ENCODE measurements at places on chromosomes 3 and 15.

GRCh38 chr15:70259028-70259424 lies 161.3 kb upstream of the TLE3 start:
- peak; percentile 71 for DNase-seq

DNA sequence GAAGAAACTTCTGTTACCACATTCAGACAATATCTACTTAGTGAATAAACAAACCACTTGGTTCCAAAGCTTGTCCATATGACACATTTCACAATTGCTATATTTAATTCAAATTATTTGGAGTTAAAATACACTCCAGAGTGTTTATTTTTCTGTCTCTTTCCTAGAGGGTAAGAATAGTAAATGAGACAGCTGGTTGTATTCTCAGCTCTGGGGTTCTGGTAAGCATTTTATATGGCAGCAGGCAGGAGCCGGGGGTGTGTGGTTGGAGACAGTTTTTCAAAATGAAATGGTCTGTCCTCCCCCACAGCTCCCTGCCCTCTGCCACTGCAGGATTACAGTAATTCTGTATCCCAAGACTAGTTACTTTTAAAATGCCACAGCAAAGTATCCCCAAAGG lies 10.9 kb upstream of the SEC61A1 start:
- no peak for DNase-seq

GRCh38 chr15:43246261-43246774 lies 20.4 kb downstream of the TGM5 start:
- DNase-seq: no peak

GRCh38 chr3:196081002-196081833 lies 672 bp downstream of the TFRC start:
- peak; percentile 38 for DNase-seq

DNA sequence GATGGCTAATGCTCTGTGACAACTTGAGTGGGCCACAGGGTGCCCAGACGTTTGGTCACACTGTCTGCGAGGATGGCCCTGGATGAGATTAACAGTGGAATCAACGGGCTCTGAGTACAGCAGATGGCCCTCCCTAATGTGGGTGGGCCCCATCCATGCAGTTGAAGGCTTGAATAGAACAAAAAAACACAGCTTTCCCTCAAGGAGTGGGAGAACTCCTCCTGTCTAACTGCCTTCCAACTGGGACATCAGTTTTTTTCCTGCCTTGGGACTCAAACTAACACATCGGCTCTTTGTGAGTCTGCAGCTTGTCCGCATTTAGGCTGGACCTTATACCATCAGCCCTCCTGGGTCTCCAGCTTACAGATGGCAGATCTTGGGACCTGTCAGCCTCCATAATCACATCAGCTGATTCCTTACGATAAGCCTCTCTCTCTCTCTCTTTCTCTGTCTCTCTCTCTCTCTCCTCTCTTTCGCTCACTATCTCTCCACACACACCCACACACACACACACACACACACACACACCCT lies 20.8 kb downstream of the FAM174B start:
- no peak for DNase-seq

DNA sequence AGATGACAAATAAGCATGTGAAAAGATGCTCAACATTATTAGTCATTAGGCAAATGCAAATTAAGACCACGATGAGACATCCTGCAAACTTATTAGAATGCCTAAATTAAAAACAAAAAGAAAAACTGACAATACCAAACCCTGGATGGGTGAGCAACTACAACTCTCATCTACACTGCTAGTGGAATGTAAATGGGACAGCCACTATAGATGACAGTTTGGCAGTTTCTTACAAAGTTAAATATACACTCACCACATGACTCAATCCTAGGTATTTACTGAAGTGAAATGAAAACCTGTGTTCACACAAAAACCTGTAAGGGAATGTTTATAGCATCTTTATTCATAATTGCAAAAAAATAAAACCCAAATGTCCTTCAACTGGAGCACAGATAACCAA lies 74.7 kb downstream of the NPTN start:
- DNase-seq: no peak

DNA sequence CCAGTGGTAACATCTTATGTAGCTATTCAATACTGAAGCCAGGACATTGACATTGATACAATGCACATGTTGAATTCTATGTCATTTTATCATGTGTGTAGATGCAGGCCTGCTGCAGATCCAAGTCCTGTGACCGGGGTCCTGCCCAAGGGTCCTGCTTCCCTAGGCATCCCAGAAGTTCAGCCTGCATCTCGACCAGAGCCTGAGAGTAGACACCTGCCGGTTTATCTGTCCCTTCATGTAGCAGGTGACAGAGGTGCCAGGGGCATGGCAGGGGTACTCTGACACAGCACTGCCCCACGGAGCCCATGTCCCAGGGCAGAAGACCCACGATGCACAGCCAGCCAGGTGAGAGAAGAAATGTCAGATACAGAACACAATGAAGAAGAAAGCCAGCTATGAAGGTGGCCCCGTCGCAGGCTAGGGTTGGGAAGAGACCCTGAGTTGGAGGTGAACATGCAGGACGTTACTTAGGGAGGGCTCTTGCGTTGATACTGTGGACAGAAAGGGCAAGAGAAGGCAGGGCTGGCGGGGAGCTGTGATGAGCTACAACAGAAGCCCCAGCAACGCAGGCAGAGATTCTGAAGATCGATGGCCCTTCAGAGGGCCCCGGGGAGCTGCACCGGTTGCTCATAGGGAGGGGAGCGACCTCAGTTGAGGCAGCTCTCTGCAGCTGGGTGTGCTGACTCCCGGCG lies 51.0 kb downstream of the TPRA1 start:
- DNase-seq: no peak

DNA sequence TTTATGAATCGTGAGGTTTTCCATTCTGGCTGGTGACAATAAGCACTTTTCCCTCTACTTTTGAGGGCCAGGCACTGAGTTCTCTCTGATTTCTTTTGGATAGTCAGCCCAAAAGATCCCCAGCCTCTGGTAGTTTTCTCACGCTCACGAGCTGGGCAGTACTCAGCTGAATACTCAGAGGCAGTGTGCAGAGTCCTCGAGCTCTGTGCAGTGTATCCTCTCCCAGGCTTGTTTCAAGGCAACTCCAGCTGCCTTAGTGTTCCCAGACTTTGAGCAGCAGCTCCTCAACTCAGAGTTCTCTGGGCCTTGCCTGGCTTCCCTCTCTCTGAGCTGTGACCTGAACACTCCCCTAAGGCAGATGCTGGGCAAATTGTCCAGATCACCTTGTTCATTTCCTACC lies 59.1 kb upstream of the IQSEC1 start:
- DNase-seq: no peak

GRCh38 chr3:44970926-44971490 lies 5.0 kb downstream of the ZDHHC3 start:
- no peak for DNase-seq

DNA sequence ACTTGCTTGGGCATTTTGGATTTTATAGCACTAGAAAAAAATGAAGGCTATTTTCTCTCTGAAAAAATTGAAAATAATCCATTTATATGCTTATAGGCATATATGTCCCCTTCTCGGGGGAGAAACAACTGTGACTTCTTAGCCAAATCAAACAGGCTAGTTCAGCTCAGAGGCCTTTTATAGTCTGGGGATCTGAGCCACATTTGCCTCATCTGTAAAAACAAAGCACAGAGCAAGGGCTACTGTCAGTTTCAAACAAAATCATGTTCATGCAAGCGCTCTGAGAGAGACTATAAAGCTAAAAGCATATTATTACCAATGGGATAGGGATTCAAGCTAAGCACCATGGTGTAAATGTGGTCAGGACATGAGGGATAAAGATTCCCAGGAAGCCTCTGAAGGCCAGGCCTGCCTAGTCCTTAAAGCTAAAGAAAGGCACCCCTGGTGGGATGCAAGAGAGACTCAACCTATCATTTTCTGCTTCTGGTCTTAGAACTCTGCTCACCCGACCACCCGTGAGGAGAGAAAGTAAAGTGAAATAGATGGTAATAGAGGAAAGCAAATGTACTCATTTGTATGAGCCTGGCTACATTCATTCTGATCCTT lies 51.0 kb upstream of the IL12A start:
- no peak for DNase-seq

DNA sequence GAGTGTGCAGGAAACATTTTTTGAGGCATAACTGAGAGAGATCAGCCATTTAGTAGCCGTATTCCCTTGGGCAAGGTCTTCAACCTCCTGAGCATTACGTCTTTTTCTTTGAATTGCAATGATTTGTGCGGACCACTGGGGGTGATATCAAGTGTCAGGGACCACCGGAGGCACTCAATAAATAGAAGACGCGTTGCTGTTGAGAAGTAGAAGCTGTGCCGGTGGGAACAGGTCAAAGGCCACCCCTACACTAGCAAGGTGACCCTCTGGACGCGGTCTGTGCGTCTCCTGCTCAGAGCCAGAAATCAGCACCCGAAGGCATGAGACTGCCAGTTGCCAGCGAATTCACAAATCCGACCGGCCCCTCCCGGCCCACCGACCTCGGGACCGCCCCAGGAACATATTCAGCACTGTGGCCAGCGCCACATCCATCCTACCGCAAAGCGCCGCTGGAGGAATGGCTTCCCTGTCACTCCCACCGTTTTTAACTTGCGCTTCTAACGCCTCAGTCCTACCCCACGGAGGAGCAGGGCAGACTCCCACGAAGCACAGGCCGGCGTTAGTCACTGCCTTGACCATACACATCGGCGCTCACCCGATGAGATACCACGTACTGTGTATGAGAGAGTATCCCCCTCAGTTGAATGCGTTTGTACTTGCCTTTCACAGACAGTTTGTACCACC lies 1.4 kb upstream of the GHSR start:
- DNase-seq: no peak

DNA sequence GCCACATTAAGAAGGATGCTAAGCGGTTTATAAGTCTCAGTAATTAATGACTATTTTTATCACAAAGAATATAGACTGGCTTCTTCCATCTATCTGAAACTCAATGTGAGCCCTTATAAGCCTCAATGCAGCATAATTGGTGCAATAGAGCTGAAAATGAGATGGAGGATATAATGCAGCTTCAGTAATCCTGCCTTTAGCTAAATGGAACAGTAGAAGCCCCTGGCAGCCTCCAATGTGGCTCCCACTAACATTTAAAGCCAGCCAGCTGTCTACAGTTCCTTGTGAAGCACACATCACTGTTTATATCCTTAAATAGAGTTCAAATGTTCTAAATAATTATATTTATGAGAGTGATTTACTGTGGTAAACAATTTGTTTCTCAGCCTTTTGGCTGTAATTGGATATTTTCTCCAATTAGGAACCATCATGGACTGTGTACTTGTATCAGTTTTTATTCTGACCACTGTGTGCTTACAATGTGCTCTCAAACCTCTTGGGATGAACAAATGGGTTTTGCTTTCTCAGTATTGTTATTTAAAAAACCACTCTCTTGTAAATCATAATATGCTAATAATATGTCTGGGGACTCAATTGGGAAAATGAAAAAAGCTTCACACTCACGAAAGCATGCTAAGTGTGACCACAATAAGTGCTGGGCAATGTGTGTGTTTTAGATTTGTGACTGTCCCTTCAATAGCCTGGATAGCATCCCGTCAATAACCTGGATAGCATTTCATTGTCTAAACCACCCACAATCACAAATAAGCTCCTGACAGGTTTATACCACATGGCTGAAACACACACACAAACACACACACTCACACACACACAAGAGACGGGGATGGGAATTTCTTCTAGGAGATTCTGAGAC lies 366.6 kb downstream of the GBE1 start:
- no peak for DNase-seq

- DNase-seq: no peak
These were observed at the start of gene LSAMP for GRCh38 chr3:116445311-116445841. LSAMP (minus strand) TSS chr3:116445487.

DNA sequence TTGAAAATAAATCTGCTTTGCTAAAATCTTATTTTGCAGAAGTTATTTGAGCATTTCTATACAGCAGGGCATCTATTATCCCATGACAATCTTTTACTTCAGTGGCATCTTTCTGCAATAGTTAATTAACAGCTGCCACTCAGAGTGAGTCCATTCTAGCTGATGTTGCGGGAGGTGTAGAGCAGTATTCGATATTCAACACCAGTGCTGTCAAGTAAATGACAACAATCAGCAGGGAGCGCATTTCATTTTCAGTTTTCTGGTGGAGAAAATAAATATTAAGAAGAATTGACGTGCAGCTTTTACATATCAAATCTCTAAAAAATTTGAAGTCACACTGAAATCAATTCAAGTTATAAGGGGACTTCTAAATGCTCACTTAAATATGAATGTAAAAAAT lies 286.2 kb downstream of the CTNNB1 start:
- DNase-seq: no peak

DNA sequence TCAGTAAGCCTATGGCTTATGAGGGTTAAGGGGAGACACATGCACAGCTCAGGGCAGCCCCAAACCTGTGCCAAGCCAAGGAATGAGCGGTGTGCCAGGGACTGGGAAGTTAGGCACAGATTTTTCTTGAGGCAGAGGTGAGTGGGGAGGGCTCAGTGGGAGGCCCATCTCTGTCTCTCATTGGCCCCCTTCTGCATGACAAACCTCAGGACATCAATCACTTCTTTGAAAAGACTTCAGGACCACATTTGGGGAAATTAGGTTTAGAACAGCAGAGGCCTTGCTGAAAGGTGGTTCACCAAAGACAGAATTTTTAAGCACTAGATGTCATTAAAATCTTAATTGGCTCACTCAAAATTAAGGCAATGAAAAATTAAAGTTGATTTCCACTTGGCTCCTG lies 57.2 kb downstream of the RAB11A start:
- no peak for DNase-seq

DNA sequence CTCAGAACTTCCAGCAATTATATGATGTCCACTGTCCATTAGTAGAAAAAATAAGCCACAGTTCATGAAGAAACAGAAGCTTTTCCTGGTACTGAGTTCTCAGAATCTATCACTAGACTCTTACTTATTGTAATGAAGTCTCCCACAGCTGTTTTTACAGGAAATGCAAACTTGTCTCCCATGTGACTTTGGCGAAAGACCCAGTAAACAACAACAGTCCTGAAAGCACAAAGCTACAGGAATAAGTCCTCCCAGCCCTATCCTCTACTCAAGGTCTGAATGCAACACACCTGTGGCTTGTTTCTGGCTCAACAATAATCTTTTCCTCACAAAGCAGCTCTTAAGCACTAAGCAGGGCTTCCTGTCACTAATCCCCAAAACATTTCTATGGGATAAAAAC lies 55.9 kb downstream of the EOMES start:
- no peak for DNase-seq

- no peak for DNase-seq
These were observed 2.3 kb downstream of the FBXL22 start for GRCh38 chr15:63599401-63600000.

GRCh38 chr3:151589311-151589710 lies 128.4 kb upstream of the IGSF10 start:
- no peak for DNase-seq

- DNase-seq: no peak
These were observed 2.9 kb upstream of the JAGN1 start for GRCh38 chr3:9887480-9887879.

- no peak for DNase-seq
These were observed 74.1 kb upstream of the IQSEC1 start for GRCh38 chr3:13147344-13147743.

- no peak for DNase-seq
These were observed 20.6 kb upstream of the GMNC start for GRCh38 chr3:190883141-190883540.

DNA sequence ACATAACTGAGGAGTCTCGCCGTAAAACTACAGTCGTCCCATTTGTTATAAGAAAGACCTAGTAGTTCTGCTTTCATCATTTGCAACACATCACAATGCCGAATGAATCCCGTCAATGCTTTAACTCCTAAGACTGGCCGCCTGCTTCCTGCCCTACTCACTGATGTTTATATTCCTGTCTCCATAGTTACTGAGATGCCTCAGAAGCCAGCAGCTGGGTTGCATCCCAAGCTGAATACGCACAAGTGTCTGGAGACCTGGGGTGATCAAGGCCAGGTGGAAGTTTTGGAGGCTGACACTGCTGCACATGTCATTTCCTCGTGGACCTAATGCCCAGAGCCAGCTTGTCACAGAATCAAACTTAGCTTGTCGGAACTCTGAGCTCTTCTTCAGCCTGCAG lies 95.2 kb upstream of the UBE2E1 start:
- DNase-seq: no peak

All from CD4-positive, alpha-beta T cell treated with Interleukin-6 at 100 ng/mL for 8 hours (primary cell).